ENCODE measurements at places on chromosomes 6 and 20. TPM values are rescaled to one million over a fixed set of nuclear protein-coding genes. Genes with fewer than 3 reads are reported as not detected.

ACTL10 gene
- 6.2 TPM for total RNA-seq

TRIM40 gene
- total RNA-seq, result under 0.01 TPM

BANF2 gene
- total RNA-seq, result not detected

SPTLC3 gene
- total RNA-seq, result 5.7 TPM

COX4I2 gene
- total RNA-seq, result not detected

SLC32A1 gene
- total RNA-seq, result 0.54 TPM

KCNG1 gene
- total RNA-seq, result 0.27 TPM

HDGFL1 gene
- not detected for total RNA-seq

CGA gene
- not detected for total RNA-seq

PACSIN1 gene
- 1.6 TPM for total RNA-seq

- DNase-seq, result no peak
Measured at GRCh38 chr20:24959591-24960301, 10.7 kb downstream of the CST7 start.

- DNase-seq, result no peak
Measured at GRCh38 chr6:35396991-35397390, 54.6 kb downstream of the PPARD start.

DNA sequence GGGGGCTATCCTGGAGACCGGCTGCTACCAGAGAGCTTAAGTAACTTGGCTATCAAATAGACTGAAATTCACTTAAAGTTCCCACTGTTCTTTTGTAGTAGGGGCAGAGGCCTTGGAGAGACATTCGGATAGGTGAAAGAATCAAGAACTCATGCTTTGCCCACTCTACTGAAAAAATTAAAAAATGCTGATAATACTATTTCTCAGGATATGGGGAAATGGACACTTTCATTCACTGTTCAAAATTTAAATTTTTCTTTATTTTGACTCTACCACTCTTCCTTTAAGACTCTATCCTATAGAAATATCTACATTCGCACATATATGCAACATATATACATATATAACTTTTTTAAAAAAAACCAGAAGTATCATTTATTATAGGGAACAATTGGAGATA lies 117.8 kb upstream of the CHD6 start:
- DNase-seq, result no peak

- DNase-seq, result peak; percentile 37
Measured at GRCh38 chr6:98839781-98840361, 5.5 kb downstream of the POU3F2 start.

GRCh38 chr20:49561806-49562205 lies 6.1 kb downstream of the PTGIS start:
- DNase-seq, result no peak

DNA sequence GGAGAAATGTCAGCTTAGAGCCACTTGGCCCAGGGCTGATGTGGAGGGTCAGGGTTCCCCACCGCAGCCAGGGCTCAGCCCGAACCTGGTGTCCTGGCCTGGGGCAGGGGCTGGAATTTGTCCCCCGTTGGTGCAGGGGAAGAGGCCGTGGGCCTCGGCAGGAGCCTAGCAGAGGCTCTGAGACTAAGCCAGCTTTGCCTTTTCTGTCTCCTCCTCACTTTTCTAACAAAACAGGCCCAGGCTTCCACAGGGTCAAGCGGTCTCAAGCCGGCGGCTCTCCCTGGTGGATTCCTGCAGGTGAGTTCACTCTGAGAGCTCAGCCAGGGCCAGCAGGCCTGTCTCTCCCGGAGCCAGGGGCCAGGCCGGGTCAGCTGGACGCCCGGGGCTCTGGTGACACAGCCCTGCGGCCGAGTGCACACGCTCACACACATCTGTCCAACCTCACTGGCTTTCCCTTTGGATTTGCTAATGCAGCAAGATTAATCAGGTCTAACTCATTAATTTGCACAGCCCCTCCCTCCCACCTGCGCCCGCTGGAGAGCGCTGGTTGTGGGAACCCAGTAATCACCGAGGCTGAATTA lies 2.9 kb upstream of the CHRNA4 start:
- DNase-seq, result no peak

GRCh38 chr6:22965889-22966288 lies 396.5 kb downstream of the HDGFL1 start:
- no peak for DNase-seq

- DNase-seq, result no peak
Measured at GRCh38 chr6:82691997-82692396, 328.4 kb downstream of the TPBG start.

GRCh38 chr20:6122873-6123648 lies at the start of gene FERMT1:
TSS of gene FERMT1 (minus strand) at chr20:6123030. CDS start at chr20:6119554, 3,476 bp downstream.
- peak; percentile 69 for DNase-seq

GRCh38 chr6:17167327-17167979 lies 65.6 kb downstream of the STMND1 start:
- DNase-seq, result no peak

GRCh38 chr6:43744491-43744890 lies 25.5 kb upstream of the VEGFA start:
- no peak for DNase-seq

DNA sequence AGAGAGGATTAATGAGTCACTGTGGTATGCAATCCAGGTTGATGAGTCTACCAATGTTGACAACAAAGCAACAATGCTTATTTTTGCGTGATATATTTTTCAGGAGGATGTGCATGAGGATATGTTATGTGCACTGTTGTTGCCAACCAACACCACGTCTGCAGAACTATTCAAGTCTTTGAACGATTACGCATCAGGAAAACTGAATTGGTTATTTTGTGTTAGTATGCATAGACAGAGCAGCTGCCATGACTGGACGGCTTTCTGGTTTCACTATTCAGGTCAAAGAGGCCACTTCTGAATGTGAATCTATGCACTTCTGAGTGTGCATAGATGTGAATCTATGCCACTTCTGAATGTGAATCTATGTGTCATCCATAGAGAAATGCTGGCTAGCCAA lies 134.0 kb upstream of the GRIK2 start:
- no peak for DNase-seq

- DNase-seq, result no peak
Measured at GRCh38 chr6:134676307-134677281, 273.3 kb downstream of the ALDH8A1 start.

DNA sequence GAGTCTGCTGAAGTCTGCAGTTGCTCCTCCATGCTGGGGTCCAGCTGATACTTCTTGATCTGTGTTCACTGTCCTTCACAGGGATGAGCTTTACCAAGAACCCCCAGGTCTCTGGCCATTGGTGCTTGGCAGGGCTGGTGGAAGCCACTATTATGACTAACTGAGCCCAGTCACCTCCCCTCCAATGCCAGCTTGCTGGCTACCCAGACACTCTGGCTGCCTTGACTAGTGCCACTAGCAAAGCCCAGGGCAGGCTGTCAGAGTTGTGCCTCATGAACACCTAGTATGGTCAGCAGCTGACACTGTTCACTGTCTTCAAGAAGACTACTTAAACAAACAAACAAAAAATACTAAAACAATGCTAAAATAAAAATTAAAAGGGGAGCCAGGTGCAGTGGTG lies 8.8 kb downstream of the ASIP start:
- DNase-seq, result no peak
